C1 segment of cervical spinal cord (tissue), 14 donors: ENCODE measurements at places on chromosomes 11 and 22.

GRCh38 chr22:27601195-27601594, 200.4 kb downstream of the MN1 start:
- DNase-seq = no peak

DNA sequence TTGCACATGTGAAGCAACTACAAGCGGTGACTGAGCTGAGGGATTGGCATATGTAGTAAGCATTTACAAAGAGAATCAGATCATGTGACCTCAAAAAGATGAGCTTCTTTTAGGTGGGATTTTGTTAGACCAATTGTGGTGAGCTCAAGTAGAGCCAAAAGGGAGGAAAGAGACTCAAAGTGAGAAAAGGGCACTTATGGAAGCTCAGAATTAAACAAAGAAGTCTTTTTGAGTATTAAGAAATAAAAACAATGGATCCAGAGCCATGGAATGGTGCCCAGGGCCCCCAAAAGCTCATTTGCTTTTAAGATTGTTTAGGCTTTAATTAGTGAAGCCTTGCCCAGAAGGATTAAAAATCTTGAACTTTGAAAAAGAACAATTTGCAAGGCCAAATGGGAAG, 246.7 kb upstream of the MPPED2 start:
- no peak for DNase-seq

GRCh38 chr11:71139516-71140205, 112.7 kb downstream of the SHANK2 start:
- peak; percentile 86 for DNase-seq

DNA sequence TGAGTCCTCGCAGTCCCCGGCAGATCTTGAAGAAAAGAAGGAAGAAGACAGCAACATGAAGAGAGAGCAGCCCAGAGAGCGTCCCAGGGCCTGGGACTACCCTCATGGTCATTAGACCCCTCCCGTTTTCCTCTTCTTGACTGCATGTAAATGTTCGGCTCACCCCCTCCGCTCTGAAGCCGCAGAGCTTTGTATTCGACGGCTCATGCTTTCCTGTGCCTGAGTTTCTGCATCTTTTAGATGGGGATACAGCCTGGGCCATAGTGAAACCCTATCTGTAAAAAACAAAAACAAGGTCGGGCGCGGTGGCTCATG, 7.7 kb downstream of the USP18 start:
- no peak for DNase-seq

DNA sequence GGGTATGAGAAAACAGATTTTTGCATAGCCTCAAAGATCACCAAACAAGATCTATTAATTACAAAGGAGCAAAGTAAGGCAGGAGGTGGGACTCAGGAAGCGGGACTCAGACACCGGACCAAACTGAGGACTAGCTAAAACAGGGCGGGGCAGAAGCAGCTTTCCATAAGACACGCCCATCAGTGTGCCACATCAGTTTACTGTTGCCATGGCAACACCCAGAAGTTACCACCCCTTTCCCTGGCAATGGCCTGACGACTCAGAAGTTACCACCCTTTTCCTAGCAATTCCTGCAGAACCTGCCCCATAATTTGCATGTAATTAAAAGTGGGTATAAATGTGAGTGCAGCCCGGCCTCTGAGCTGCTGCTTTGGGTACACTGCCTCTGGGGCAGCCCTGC, 173.9 kb downstream of the SHANK2 start:
- no peak for DNase-seq
